ENCODE measurements at places on chromosomes 4 and X.
A peak's percentile ranks its signal among the peaks of the same experiment; 100 is the strongest.

- DNase-seq = no peak
These were observed 71.5 kb upstream of the EDNRA start for GRCh38 chr4:147409350-147409749.

DNA sequence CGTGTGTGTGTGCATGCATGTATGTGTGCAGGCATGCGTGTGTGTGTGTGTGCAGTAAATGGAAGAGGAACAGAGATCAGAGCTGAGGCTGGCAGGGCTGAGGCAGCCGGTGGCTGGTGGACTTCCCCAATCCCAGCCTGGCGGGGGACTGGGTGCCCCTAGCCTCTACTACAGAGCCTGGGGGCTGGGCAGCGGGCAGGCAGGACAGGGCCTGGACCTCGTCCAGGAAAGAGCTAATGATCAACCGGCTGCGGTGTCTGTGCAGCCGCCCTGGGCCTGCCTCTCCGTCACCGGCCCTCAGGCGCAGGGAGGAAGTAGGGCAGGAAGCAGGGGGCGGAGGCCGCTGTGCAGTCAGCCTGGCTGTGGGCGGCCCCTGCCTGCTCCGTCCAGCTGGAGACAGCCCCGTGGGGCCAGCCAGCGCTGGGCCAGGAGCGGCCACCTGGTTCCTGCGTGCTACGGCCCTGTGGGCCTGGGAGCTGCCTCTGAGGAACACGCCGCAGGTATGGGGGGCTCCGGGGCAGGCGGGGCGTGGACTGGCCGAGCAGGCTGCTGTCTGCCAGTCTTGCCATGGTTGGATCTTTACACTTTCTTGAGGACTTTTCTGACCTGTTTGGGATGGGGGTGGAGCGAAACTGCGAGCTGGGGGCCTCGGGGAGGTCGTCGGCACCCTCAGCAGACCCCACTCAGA is at the start of gene SH3TC1:
Gene SH3TC1, plus strand, starts transcription at position 385 of the 688 bp plus-strand sequence. CDS start 5,905 bp downstream, outside the sequence.
- peak; percentile 83 for DNase-seq

DNA sequence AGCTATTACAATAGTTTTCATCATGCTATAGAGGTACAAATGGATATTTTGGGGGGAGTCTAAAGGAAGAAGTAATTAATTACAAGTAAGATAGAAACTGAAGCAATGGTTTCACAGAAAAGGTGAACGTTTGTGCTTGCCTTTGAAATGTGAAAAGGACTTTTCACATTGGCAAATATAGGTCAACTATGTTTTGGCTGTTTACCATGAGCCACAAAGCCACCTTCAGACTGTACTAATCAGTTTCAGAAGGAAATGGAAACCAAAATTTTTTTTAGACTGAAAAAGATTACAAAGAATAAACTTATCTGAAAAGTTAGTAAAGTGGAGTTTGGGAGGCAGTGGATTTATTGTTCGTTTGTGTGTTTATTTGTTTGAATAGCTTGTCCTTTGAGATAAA is 32.1 kb downstream of the SYTL5 start:
- DNase-seq = no peak

DNA sequence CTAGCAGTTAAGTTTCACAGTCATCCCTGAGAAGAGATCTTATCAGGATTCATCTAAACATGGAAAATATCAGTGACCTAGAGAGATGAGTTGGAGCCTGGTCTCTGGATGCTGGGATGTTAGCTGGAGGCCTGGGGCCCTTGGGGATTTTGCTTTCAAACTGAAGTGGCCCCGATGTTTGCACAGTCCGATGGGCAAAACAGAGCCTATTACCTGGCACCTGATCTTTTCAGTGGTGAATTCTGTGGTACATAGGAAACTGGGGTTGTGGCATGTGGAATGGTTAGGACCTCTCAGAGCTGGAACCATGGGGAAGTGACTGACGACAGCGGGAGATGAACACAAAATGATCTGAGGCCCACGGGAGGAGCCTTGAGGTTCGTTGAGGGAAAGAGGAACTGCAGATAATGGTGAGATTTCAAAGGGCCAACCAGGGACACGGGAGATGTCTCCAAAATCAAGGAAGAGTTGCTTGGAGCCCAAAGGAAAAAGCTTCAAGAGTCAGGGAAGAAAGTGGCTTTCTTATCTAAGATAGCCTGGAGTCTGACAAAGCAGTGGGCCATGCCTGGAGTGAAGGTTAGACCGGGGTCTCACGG is 17.8 kb upstream of the TENM3 start:
- DNase-seq = no peak

DNA sequence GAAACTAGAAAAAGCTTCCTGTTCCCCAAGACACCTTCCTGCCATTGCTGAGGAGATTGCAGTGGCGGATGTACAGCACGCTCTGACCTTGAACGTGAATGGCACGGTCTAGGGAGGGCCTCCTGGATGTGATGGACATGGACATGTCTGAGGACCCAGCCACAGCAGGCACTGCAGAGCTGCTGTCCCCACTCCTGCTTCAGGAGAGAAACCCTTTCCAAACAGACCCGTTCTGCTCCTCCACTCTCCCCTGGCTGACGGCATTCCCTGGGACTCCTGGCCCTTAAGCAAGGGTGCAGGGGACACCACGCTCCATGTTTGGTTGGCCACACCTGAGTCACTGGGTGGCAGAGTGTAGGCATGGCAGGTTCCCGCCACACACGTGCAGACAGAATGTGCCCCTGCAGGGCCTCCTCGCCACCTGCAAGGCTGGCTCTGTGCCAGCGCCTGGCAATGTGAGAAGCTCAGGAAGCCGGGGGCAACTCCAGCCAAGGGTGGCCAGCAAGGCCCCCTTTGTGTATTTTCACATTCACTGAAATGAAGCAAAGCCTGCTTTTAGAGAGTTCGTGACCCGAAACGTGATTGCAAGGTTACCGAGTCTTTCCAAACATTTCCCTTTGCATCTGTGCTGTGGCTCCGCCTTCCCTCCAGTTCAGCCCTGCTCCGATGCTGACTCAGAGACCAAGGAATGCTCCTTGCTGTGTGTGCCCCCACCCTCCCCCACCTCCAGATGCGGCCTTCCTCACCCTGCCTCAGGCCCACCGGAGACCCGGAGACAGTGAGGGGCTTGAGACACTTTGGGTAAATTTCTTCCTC is 46.1 kb downstream of the HTRA3 start:
- peak; percentile 69 for DNase-seq

GRCh38 chrX:24594501-24594900 is 52.6 kb downstream of the PCYT1B start:
- DNase-seq = no peak

DNA sequence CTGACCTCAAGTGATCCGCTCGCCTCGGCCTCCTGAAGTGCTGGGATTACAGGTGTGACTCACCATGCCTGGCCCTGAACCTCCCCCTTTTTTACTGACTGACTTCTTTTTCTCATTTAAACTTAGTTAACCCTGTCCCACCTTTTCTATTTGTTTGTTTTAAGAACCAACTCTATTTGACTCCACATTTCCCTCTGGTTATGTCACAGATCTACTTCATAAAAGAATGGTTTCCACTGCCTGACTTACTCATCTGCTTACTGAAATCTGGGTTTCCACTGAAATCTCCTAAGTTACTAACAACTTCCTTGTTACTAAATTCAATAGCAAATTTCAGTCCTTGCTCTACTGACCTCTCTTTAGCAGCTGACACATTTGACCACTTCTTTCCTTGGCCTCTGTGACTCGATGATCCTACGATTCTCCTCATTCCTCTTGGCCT is 28.0 kb upstream of the NSUN7 start:
- DNase-seq = peak; percentile 32

- DNase-seq = no peak
These were observed 5.1 kb upstream of the APLN start for GRCh38 chrX:129659861-129660260.

DNA sequence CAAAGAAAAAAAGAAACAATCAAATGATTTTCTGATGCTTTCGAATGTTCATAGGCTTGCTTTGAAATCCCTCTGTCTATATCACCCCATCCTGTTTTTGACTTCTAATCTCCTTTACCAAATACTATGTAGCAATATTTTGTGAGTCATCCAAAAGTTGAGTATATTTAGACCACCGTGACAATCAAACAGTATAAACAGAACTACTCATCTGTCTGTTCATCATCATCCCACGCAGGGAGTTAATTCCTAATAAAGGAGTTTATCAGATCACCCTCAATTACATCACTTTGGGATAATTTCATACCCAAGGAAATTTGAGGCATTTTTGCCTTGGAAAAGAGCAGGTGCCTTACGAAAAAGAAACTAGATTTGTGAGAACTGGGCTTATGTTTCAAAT is 212.9 kb downstream of the CBR4 start:
- peak; percentile 73 for DNase-seq

- DNase-seq = no peak
These were observed 86.3 kb upstream of the GABRA3 start for GRCh38 chrX:152537373-152537772.

DNA sequence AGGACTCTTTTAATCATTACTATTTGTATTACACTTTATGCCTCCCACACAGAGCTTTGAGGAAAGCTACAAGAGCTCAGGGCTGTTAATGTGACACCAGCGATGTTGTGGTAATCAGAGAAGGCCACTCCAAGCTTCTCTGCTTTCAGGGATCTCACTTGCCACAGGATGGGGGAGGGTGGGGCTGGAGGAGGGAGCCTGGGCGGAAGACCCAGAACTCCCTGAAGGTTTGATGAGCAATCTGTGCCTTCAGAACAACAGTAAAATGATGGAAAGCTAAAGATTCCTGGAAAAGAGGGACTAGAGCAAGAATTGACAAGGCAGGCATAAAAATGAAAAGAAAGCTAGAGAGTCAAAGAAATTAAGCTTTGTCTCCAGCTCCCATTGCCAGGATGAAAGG is 75.6 kb downstream of the MAML3 start:
- no peak for DNase-seq

- DNase-seq = no peak
These were observed 47.0 kb upstream of the NSUN7 start for GRCh38 chr4:40702800-40703151.

DNA sequence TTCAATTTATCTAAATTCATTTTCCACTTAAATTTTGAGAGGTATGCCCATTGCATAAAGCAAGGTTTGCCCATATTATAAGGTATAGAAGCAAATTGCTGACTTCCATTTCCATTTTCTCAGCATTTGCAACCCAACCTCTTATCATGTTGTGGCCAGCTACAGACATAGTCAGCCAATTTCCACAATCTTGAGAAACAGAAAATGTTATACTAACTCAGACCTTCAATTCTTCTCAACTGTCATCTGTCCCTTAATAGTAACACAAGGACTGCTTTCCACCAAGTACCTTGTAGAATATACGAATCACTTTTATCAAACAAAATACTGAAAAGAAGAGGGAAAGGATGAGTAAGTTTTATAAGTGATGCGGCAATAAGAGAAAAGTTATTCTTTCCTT is 11.2 kb upstream of the GRIA3 start:
- DNase-seq = no peak

DNA sequence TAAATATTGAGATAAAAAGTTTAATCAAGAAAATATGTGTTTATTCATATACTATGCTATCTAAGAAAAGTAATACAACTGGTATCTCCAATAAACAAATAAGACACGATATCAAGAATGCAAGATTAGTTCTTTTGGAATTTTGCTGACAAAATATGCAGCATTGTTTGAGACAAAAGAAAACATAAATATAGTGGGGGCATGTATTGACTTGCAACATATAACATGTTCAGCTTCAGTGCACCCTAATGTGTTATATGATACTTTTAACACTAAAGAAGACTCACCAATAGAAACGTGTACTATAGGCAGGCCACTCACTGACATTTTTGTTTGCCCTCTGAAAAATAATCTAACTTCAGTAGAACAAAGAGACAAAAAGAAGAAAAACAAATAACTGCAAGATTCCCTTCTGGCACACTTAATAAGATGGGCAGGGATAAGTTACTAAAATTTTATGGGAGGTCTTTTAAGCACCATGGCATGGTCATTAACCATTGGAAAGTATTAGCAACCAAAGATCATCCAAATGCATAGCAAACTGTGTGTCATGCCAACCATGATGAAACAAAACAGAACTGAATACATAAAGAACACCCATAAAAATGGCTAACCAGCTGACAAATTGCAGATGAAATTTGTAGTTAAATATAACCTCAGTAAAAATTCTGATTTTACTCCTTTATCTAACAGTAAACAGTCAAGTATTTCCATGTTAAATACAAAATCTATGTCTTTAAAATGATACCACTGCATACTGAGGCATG is 447.9 kb upstream of the FAM241A start:
- no peak for DNase-seq

DNA sequence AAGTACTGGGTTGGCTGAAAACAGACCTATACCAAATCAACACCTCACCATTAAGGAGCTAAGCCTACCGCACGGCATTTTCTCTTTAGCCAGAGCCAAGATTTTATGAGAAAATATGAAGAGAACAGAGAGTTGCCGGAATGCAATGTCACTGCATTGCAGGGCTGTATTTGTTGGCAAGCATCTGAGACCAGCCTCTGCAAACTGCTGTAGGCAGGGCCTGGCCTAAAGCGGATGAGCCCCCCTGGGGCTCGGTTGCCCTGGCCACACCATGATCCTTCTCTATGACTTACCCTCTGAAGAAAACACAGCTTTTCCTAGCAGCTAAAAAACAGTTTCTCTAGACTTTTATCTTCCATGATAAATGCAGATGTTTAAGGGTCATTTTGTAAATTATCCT is 120.5 kb upstream of the SORBS2 start:
- DNase-seq = no peak

GRCh38 chr4:7255488-7255881 is 63.1 kb downstream of the SORCS2 start:
- no peak for DNase-seq

DNA sequence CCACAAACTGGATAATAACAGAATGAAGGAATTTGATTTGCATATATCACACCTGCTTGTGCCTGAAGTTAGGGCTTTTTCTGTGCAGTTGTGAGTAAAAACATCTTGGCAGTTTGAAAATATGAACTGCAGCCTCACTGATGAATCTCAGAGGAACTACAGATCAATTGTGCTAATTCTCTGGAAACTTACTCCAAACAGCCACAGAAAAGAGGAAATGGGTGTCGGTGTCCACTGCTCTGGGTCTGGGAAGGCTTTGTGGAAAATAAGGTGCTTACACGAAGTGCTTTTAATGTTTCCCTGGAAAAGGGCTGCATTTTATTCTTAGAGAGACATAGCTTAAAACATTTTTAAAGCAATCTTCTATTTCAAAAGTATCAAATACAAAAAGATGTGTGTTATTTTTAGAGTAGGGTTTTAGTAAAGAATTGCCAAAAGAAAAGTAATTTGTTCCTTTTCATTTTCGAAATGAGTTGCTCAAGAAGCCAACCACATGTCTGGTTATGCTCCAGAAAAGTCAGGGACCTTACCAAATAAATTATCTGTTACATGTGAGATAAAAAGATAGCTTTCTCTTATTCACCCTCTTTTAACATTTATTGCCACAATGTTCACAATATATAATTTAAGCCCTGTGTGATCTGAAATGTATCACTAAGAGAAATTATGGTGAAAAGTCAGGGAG is 240.1 kb downstream of the FRAS1 start:
- no peak for DNase-seq

DNA sequence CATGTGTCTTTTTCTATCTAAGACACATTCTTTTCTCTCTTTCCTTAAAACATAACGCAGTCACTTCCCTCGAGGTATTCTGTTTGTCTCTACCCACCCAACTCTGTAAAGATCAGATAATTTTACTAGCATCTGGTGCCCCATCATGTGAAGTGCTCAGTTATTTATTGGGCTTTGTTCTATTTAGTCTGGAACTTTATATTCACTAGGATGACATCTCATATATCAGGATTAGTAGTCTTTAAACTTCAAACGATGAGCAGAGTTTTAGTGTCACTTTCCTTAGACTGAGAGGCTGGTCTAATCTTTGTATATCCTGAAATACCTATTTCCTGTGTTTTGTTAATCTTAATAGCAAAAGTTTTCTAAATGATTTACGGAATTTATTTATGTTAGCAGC is 445.5 kb upstream of the NDST3 start:
- DNase-seq = no peak

All from HFFc6 (cell line).